ENCODE measurements at places on chromosomes 5 and 9.
A peak's percentile ranks its signal among the peaks of the same experiment; 100 is the strongest.

GRCh38 chr5:55708732-55709131 is 3.4 kb downstream of the SLC38A9 start:
- DNase-seq = peak; percentile 23

GRCh38 chr9:130243882-130244170 is 21.7 kb upstream of the HMCN2 start:
- no peak for DNase-seq

GRCh38 chr5:6356578-6357164 is 21.7 kb downstream of the MED10 start:
- no peak for DNase-seq

DNA sequence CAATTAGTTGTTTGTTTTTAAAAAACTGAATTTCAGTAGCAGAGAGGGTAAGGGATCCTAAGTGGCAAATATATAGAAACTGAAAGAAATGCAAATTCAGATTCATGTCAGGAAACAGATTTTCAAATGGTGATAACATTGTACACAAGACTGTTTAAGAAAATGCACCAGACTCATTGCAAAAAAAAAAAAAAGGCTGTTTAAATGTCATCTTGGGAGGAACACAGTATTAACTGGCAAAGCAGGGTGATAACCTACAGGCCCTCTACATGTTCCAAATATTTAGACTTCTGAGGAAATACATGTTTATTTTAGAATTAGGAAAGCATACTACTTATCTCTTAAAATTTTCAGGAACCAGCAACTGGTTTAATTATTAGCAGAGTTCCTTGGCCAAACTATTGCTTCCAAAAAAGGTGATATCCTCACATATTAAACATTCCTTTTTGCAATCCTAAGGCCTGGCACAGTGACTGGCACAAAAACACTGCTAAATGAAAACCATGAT is 114.5 kb downstream of the TSSK1B start:
- no peak for DNase-seq
